ENCODE measurements at places on chromosomes 6 and 20.
A peak's percentile ranks its signal among the peaks of the same experiment; 100 is the strongest.

DNA sequence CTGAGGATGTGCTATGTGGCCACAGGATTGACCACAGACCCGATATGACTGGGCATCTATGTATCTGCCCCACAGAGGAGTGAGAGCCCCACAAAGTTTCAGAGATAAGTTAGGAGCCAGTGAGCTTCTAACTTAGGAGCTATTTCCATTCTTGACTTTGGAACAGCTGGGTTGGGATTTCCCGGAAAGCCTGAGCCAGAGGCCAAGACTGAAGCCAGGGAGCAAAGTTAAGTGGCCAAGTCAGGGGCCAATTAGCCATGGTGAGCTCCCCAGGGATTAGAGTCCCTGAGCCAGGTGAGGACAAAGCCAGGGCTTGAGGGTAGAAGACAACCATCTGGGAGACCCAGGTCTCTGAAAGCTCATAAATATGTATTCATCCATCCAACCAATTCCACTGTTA is 143.6 kb downstream of the MAFB start:
- DNase-seq, result no peak

DNA sequence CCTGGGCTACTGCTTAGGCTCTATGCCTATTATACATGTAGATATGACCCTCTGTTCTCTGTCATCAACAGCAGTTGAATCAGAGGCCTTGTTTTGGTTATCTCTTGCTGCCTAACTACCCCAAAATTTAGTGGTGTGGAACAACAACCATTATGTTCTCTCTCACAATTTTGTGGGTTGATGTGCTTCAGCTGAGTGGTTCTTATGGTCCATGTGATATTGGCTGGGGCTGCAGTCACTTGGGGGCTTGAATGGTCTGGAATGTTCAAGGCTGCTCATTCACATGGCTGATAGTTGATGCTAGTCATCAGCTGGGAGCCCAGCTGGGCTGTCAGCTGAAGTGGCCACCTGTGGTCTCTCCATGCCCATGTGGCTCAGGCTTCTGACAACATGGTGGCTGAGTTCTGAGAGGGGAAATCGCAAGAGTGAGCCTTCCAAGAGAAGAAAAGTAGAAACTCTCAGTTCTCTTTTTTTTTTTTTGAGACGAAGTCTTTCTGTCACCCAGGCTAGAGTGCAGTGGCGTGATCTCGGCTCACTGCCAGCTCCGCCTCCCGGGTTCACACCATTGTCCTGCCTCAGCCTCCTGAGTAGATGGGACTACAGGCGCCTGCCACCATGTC is 47.8 kb downstream of the SHLD1 start:
- no peak for DNase-seq

DNA sequence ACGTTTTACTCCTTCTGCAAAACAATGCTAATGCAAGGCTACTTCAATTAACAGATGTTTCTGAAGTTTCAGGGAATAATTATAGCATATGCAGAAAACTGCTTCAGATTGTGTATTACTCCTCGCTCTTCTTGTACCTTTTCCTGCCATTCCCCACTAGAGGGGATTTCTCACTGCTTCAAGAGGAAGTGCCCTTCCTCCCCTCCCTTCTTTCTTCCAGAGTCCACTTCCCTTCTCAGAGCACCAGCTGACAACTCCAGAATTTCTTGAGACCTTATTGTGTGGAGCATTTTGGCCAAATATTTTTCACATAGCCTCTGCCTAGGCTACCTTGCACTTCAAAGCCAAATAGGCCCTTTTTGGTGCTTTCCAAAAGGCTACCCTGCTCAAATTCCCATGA is 12.7 kb upstream of the MCUR1 start:
- no peak for DNase-seq

DNA sequence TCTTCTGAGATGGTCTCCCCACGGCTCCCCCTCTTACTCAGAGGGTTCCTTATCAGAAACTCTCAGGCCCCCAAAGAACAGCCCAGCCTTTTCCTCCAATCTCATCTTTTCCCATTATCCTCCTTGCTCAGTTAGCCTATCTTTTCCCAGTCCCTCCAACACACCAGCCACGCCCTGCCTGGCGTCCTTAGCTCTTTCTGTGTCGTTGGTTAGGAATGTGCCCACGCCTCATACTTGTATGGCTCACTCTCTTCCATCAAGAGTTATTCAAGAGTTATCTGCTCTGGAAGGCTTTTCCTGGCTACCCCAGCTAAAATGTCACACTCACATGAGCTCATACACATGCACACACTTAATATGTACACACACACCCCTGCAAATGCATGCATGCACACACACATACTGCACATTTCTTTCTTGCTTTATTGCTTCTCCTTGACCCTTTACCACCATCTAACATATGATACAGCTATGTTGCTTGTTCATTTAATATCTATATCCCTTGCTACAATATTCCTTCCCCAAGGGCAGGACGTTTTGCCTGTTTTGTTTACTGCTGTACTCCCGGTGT is 37.6 kb downstream of the SLC2A10 start:
- DNase-seq, result no peak

DNA sequence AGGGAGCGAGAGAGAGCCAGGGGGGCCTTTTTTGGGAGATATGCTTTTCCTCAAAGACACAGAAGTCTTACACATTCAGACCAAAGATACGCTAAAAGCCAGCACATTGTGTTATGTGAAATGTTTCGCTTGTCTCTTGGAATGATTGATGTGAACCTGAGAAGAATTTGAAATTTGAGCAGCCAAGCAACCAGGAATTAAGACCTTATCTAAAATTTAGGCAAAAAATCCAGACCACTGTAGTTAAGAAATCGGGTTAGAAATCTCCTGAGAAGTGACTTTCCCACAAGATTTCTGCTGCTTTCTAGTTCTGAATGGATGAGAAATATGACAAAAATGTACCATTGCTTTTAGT is 223.2 kb upstream of the GMDS start:
- DNase-seq, result no peak

DNA sequence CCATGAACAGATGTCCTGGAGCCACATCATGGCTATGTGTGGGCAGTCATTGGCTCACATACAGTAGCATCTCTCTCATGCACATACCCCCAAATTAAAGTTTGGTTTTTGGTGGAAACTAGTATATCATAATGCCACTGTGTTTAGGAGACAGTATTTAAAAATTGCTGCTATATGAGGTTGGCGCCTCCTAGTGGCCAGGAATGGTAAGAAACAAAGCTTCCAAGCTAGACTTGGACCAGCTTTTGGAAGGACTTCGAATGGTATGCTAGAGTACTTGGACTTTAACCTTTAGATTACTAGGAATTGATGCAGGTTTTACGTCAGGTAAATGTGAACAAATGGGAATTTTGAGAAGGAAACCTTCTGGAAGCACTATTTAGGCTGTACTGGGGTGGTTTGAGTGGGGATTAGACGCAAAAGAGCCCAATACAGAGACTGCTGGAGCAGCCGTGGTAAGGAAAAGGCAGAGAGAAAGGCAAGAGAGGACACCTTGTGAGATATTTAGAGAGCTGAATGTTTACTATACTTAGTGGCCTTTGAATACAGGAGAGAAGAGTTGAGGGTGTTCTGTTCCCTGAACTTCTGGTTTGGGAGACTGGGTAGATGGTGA is 23.8 kb downstream of the PRSS35 start:
- peak; percentile 21 for DNase-seq

DNA sequence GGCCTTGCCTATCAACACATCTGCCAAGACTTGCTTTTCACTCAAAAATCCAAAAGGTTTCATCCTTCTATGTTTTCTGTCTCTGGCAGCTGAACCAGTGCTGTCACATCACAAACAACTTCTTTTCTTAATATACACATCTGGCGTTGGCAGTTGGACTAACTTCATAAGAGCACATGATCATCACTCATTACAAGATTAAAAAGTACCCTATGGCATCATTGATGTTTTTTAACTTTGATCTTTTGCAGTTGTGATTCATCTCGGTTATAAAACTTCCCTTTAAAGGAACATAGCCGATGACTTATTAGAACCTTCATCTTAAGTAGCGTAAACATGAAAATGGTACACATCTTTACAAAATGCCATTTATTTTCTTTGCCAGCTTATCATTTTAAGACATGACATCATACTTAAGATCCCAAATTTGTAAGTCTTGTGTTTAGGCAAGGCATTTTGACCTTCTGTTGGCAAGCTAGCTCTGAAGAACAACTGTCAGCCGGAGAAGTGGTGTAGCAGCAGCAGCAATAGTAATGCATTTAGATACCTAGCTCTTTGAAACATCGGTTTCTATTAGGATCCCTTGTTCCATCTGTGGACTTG is 64.2 kb upstream of the SUPT3H start:
- DNase-seq, result peak; percentile 44

DNA sequence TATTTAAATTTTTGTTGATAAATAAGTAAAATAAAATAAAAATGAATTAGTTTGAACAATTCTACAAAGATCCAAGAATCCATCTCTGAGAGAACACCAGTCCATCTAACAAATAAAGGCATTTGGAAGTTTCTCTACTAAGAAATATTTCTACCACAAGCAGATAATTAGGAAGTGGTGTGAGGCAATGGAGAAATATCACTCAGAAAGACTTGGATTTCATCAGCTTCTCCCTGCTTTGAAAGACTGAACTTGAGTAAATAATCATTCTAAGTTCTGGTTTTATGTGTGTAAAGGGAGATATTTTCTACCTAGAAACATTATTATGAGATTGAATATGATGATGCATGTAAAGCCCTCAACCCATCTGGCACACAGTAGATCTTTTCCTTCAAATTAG is 17.8 kb upstream of the TCF21 start:
- no peak for DNase-seq

GRCh38 chr6:37511910-37512399 is 12.3 kb upstream of the CCDC167 start:
- DNase-seq, result no peak

GRCh38 chr20:41023549-41023948 is 5.1 kb upstream of the TOP1 start:
- DNase-seq, result no peak

GRCh38 chr6:43311666-43312065 is 3.0 kb upstream of the CRIP3 start:
- DNase-seq, result no peak

GRCh38 chr6:156395276-156395675 is 381.9 kb upstream of the ARID1B start:
- DNase-seq, result peak; percentile 55

GRCh38 chr20:45798935-45799642 is 7.3 kb downstream of the DNTTIP1 start:
- peak; percentile 60 for DNase-seq

GRCh38 chr6:155066361-155066760 is 71.2 kb downstream of the TIAM2 start:
- DNase-seq, result no peak

GRCh38 chr20:4637081-4637797 is 84.5 kb upstream of the PRND start:
- DNase-seq, result no peak

DNA sequence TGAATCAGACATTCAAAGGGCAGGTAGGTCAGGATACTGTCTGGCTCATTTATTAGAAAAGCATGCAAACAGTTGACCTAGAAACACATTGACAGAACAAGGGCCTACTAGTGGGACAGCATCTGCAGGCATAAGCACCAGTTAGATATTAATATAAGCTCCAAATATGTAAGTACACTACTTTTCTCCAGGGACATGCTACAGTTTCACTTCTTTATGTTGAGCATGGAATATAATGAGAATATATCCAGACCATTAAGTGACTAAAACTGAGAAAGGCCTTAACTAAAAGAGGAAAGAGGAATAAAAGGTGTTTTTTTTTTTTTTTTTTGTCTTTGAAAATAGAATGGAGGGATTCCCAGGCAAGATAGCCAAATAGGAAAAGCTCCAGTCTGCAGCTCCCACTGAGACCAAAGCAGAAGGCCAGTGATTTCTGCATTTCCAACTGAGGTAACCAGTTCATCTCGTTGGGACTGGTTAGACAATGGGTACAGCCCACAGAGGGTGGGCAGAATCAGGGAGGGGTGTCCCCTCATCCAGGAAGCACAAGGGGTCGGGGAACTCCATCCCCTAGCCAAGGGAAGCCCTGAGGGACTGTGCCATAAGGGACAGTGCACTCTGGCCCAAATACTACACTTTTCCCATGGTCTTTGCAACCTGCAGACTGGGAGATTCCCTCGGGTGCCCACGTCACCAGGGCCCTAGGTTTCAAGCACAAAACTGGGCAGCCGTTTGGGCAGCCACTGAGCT is 251.6 kb downstream of the PHF3 start:
- DNase-seq, result no peak

- no peak for DNase-seq
Measured at GRCh38 chr6:89140347-89141156, 5.3 kb upstream of the PM20D2 start.

- DNase-seq, result no peak
Measured at GRCh38 chr6:154522576-154522975, 12.1 kb upstream of the CNKSR3 start.

- no peak for DNase-seq
Measured at GRCh38 chr6:48109944-48110343, 1.1 kb downstream of the PTCHD4 start.

GRCh38 chr20:11158589-11158988 is 484.8 kb upstream of the JAG1 start:
- DNase-seq, result no peak

DNA sequence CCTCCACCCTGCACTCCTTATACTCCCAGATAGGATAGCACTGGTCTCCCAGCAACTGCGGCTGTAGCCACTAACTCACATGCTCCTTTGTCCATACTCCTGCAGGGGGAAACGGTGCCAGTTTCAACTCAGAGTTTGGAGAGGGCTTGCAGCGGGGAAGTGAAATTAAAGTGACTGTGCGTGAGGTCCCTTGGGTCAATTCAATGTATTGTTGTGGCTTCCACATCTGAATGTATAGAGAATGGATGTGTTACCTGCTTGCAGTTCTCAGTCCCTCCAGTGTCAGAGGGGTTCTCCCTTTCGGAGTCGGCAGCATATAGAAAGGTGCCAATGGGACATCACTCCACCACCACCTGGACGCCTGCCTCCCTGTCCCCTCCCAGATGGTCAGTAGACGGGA is 93.6 kb upstream of the CNKSR3 start:
- no peak for DNase-seq

DNA sequence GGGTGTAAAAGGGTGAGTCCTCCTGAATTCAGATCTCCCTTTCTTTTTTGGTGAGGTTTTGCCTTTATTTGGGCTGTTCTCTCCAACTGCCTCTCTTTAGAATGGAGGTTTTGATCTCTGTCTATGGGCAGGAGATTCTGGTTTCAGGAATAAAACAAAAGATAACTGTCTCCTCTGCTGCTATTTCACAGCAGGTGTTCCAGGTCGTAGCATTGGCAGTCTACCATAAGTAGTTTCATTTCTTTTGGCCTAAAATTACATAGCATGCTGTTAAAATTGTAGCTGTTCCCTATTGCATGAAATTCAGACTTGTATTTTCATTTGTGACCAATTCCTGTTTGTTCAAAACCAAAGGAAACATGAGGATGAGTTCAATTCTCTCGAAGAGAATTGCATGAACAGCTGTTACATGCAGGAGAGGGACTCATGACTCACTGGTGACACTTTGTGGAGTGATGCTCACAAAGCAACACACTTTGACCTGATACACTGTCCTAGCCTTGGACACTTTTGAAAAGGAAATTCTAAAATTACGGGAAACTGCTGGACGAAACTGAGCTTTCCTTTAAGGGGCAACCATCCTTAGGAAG is 76.8 kb upstream of the SIRPG start:
- peak; percentile 44 for DNase-seq

- no peak for DNase-seq
Measured at GRCh38 chr6:95274686-95275235, 302.6 kb upstream of the MANEA start.

- DNase-seq, result no peak
Measured at GRCh38 chr6:4208158-4208557, 72.8 kb upstream of the ECI2 start.
